H1 (cell line): ENCODE measurements at places on chromosomes 2 and 18. TPM values are rescaled to one million over a fixed set of nuclear protein-coding genes. Genes with fewer than 3 reads are reported as not detected.
A peak's percentile ranks its signal among the peaks of the same experiment; 100 is the strongest.

The ATG9A gene
- 43.6 and 43.8 TPM in 2 replicates for total RNA-seq

- 0 out of 2 replicates have a peak overlapping the region, but pooled peaks have one; percentile 1 for H3K4me3 ChIP-seq
- H3K27me3 ChIP-seq = no peaks in the 10 kb centered on the region
- DNase-seq = no peak
Measured at GRCh38 chr2:134206573-134206972, 47.3 kb upstream of the MGAT5 start.

GRCh38 chr2:176636401-176636800, 367.2 kb downstream of the MTX2 start:
- H3K27me3 ChIP-seq = peaks cover 35% of the 10 kb centered on the region
- H3K36me3 ChIP-seq = no peaks in the 10 kb centered on the region
- no peaks in the 10 kb centered on the region; the same call in 1 of the 2 replicates for H3K4me1 ChIP-seq

GRCh38 chr2:216911886-216912285, 52.0 kb upstream of the TNP1 start:
- H3K36me3 ChIP-seq = no peaks in the 10 kb centered on the region
- H3K27ac ChIP-seq = no peak overlapping the region
- no peak for DNase-seq
- no peaks in the 10 kb centered on the region for H3K27me3 ChIP-seq

The EGR4 gene
- 0.20 TPM in 1 of 2 replicates, not detected in the other for total RNA-seq

GRCh38 chr2:169887120-169887519, 59.9 kb downstream of the UBR3 start:
- no peak for DNase-seq
- H3K27me3 ChIP-seq = no peaks in the 10 kb centered on the region
- H3K36me3 ChIP-seq = no peaks in the 10 kb centered on the region

The FHOD3 gene
- 10.5 TPM in 2 replicates for total RNA-seq

DNA sequence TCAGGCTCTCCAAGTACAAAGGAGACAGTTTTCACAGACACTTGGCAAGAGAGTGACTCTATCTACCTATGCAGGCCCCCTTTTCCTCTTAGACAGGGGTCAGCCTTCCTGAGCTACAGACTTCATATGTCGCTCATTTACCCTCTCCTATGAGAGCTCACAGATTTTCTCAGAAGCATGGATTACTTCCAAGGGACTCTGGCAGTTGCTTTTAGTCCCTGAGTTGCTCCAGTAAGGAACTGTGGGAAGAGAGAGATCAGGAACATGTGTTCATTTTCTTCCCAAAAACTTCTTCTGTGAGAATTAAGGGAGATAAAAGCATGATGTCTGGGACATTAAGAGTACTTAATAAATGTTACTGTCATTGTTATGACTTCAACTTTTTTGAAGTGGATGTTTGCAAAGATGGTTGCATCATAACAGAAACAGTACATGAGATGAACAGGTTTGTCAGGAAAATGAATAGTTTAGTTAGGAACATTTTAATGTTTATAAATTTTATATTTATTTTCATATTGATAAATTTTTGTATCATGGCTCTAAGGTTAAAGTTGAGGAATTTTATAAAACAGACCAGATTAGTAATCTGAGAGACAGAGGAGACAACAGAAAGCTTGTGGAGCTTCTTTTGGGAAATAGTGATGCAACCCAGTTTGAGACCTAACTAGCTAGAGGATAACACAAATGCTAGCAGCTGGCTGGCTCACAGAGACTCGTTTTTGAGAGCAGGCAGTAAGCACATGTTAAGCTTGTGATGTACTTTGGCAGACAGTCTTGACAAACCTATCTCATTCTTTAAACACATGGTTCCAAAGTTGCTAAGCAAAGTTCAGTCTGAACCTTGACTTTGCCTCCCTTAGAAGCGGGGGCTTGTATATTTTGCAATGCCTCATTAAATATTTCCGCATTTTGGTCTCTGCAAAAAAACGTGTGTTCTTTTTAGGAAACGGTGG, 21.7 kb upstream of the UGP2 start:
- peaks cover 1% of the 10 kb centered on the region for H3K27me3 ChIP-seq
- H3K27ac ChIP-seq = no peak overlapping the region
- H3K4me3 ChIP-seq = no peak overlapping the region
- no peaks in the 10 kb centered on the region for H3K4me1 ChIP-seq

The COL4A3 gene
- 0.17 and 0.34 TPM in 2 replicates for total RNA-seq

The SNORC gene
- 1.6 and 2.1 TPM in 2 replicates for total RNA-seq

DNA sequence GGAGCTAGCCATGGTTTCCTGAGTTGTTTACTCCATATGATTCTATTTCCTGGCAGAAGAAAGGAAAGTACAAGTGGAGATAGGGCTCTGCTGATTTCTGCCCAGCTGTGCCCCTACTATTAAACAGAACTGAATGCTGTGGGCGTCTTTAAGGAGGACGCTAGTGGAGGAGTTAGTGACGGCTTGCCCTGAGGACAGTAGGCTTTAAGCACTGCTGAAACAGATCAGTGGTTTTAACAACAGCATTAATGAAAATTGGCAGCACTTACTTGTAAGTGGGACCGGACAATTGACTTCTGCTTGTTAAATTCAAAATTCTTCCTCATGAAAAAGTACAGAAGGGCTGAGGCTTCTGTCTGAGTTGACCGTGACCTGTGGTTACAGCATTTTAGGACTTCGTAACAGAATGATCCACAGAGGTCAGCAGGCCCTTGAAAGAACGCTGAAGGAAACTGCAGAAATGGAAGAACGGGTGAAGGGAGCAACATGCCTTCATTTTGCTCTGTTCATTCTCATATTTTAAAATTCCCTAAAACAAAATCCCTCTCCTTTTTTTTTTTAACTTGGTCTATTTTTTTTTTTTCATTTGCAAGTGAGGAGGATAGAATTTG, 80.6 kb upstream of the CCDC195 start:
- no peak overlapping the region for H3K4me3 ChIP-seq
- no peak for DNase-seq
- H3K4me1 ChIP-seq = no peaks in the 10 kb centered on the region
- H3K27me3 ChIP-seq = no peaks in the 10 kb centered on the region
- H3K36me3 ChIP-seq = no peaks in the 10 kb centered on the region
- no peak overlapping the region for H3K27ac ChIP-seq

DNA sequence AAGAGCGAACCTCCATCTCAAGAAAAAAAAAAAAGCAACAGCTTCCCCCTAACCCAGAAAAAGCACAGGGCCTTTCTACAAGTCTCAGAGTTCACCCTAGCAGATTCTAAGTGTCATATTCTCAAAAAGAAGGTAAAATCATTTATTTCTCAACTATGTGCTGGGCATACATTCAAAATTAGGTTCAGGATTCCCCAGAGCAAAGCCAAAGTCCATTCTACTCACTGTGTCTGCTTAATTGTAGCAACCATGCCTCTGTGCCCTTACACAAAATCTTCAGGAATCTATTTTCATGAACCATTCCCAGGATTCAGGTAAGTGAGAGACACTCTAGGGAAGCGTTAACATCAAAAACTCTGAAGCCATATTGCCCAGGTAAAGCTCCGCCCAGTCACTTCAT, 40.0 kb downstream of the CPO start:
- no peak overlapping the region for H3K27ac ChIP-seq
- H3K27me3 ChIP-seq = no peaks in the 10 kb centered on the region
- H3K4me1 ChIP-seq = peaks cover 12% of the 10 kb centered on the region
- DNase-seq = no peak
- H3K36me3 ChIP-seq = no peaks in the 10 kb centered on the region
- H3K4me3 ChIP-seq = no peak overlapping the region

The SDC1 gene
- 45.3 and 46.3 TPM in 2 replicates for total RNA-seq

The SERPINB3 gene
- 0.17 TPM in 1 of 2 replicates, not detected in the other for total RNA-seq

DNA sequence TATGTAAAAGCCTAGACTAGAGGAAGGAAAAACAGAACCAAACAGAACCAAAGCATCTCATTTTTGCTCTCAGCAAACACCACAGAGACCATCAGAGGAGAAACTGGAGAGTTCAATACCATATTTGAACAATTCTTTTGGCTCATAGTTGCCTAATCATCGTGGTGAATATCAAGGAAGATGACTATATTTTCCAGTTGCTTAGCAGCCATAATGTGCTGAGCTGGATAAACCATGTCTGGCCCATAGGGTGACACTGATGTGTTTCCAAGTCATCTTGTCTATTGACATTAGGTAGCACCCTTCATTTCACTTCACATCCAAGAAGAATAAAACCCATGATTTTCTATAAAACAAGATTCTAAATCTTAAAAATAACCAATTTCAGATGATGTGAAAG, 5.9 kb upstream of the XRCC5 start:
- no peaks in the 10 kb centered on the region for H3K27me3 ChIP-seq
- H3K4me3 ChIP-seq = no peak overlapping the region
- no peak overlapping the region for H3K27ac ChIP-seq
- peaks cover 3% of the 10 kb centered on the region for H3K4me1 ChIP-seq
- H3K36me3 ChIP-seq = no peaks in the 10 kb centered on the region
- DNase-seq = no peak

GRCh38 chr2:147438882-147439281, 405.9 kb upstream of the ACVR2A start:
- no peaks in the 10 kb centered on the region for H3K36me3 ChIP-seq
- no peak for DNase-seq
- H3K27me3 ChIP-seq = no peaks in the 10 kb centered on the region

DNA sequence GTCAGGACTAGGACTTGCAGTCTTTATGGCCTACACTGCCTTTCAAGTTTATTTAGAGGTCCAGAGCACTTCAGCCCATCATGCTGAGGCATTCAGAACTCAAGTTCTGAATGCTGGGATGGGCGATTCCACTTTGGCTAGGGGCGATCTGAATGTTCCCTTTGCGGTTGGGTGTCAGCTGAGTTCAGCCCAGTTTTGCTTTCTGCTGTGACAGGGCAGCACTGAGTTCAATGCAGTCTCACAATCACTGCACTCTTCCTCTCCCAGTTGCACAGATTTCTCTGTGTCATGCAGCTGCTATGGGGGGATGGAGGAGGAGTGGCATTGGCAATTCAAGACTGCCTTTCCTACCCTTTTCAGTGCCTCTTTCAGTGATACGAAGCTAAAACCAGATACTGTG, 1232.0 kb upstream of the FAM98A start:
- no peak overlapping the region for H3K4me3 ChIP-seq
- DNase-seq = no peak
- no peaks in the 10 kb centered on the region for H3K27me3 ChIP-seq
- H3K27ac ChIP-seq = no peak overlapping the region
- no peaks in the 10 kb centered on the region for H3K36me3 ChIP-seq
- H3K4me1 ChIP-seq = no peaks in the 10 kb centered on the region

GRCh38 chr2:183465048-183465447, 340.8 kb downstream of the NUP35 start:
- H3K36me3 ChIP-seq = no peaks in the 10 kb centered on the region
- no peak overlapping the region for H3K4me3 ChIP-seq
- H3K4me1 ChIP-seq = no peaks in the 10 kb centered on the region
- DNase-seq = no peak
- H3K27ac ChIP-seq = no peak overlapping the region
- H3K27me3 ChIP-seq = no peaks in the 10 kb centered on the region

The CCDC85A gene
- 0.48 TPM in 1 of 2 replicates, not detected in the other for total RNA-seq

The LIMS2 gene
- 4.8 and 4.9 TPM in 2 replicates for total RNA-seq
